ENCODE measurements at places on chromosomes 7 and 10.
A peak's percentile ranks its signal among the peaks of the same experiment; 100 is the strongest.

DNA sequence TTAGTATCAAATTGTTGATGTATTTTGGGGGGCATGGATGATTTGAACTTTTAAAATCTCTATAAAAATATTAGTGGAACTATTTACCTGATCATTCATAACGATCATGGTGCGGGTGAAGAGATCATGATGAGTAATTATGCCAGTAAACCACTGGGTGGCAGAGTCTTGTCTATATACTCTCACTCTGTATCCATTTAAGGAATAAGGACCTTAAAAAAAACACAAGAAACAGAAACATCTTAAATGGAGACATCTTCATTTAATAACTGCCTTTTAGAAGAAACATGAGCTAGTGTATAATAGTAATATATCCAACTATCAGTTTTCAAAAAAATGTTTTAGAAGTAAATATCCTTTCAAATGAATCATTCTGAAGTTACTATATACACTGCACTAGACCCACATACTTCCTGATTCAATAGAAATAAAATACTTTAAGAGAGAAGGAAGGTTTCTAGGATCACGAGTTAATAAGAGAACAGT, 84.0 kb downstream of the NRBF2 start:
- no peak for DNase-seq

DNA sequence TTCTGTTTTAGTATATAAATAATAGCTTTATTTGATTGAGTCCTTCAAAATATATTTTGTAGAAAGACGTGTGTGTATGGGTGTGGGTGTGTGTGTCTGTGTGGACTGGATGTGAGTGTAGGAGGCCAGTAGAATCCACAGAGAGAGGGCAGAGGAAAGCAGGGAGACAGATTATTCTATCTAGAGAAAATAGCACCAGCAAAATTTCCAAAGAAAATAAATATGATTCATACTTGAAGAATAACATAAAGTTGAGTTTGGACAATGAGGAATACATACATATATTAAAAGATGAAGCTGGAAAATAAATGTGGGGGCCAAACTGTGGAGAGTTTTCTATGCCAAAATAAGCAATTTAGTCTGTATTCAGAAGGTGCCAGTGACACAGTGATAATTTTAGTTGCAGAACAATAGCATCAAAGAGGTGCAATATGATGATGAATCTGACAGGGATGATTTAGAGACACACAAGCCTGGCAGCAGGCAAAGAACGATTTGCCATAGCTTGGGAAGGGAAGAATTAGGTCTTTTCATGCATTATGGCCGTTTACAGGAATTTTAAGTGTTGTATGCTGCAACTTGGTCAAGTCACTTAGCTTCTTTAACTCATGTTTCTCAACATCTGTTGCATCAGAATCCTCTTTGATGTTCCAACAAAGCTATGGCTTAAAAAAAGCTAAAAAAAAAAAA, 121.3 kb downstream of the SEMA3A start:
- DNase-seq = no peak

DNA sequence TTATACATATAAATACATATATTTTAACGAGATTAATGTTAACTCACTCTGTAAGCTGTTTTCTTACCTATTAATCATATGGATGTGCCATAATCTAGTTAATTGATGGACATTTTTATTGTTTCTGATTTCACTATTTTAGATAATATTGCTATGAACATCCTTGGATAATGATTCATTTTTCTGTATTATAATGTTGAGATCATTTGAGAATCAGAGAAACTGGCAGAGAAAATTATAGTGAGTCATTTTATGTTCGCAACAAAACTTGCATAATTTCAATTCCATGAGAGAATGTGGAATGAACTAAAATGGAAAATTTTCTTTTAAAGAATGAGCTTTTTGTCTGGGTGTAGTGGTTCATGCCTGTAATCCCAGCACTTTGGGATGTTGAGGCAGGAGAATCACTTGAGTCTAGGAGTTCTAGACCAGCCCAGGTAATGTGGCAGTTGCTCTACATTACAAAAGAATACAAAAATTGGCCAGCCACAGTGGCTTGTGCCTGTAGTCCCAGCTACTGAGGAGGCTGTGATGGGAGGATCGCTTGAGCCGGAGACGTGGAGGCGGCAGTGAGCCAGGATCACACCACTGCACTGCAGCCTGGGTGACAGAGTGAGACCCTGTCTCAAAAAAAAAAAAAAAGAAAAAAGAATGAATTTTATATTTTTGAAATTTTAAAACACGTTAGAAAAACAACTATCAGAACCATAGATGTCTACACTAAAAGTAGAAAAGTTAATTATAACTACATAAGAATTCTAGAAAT, 40.5 kb downstream of the PAPSS2 start:
- DNase-seq = no peak

DNA sequence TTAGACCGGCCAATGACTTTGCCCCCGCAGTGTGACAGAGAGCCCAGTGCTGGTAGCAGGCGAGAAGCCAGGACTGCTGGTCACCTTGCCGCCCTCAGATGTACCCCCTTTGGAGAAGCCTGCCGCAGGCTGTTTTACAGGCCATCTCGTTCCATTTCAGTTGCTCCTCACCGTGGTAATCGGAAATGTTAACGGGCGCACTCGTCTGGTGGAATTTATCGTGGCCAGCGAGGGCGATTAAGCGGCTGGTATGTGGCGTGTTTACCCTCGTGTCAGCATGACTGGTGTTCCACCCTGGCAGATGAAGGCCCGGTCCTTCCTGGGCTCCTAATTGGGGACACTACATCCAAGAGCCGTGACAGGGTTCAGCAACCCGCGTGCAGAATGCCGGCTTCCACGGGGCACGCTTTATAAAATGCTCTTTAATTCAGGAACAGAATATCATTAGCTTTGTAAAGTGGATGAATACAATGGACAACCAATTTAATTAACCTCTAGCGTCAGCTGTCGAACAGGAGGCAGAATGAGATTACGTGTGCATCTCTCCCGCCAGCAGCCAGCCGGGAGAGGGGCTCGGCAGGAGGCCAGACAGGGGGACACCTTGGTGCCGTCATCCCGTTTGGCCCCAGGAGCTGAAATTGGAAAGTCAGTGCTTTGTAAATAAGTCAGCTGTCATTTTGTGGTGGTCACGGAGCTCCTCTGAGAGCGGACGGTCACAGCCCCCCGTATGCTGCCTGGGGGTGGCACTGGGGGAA, 108.3 kb downstream of the NKX6-2 start:
- DNase-seq = peak; percentile 56

DNA sequence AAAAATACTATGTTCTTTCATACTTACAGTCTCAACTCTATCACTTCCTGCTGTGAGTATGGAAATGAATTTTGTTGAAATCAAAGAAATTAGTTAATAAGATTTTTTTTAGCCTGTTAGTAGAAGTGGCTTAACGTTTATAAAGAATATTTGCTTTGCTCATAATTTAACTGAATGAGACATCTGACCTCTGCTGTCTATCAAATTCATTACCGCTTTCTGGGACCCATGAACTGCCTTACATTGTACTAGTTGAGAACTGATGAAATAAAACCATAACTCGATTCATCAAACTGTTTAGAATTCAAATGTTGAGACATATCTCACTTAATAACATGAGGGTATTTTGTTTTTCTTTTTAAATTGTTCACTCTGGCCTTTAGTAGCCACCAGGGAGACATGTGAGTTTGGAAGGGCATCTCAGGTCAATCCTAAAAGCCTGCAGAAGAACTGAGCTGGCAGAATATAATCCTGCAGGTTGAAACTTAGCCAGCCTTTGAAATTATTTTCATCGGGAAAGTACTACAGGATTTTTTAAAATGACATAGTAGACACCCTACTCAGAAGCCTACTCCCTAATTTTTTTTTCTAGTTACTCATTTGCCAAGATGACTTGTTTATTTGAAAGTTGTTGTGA, 78.7 kb downstream of the KIAA1217 start:
- no peak for DNase-seq

DNA sequence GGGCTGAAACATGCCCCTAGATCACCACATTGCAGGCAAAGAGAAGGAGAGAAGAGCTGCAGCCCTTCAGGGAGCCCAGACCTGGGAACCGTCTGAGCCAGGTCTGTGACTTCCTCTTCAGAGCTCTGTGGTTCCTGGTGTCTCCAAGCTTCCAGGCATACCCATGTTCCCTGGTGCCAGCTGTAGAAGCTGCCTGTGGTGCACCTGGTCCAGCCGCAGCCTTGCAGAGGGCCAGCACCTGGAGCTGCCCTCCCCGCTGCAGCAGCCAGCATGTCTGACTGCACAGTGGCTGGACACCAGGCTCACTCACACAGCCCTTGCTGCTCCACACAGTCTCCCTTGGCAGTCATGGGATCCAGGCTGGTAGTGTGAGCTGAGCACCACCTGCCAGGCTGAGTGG, 33.6 kb downstream of the C7orf25 start:
- DNase-seq = no peak

DNA sequence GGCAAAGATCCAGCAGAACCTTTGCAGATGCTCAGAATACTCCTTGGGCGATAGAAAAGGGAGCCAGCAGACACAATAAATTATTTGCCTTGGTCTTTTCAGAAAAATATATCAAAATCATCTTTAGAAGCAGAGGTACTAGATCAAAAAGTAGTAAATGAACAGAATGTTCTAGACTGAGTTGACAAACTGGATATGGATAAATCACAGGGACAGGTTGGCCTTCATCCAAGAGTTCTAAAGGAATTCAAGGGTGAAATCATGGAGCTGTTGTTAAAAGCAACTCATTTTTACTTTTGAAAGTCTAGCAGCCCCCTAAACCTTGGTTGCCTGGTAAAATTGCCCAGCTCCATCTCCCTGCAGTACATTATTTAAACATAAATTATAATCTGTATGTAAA, 99.1 kb downstream of the PLCE1 start:
- no peak for DNase-seq

- no peak for DNase-seq
Measured at GRCh38 chr7:80236681-80237080, 102.0 kb downstream of the GNAI1 start.

DNA sequence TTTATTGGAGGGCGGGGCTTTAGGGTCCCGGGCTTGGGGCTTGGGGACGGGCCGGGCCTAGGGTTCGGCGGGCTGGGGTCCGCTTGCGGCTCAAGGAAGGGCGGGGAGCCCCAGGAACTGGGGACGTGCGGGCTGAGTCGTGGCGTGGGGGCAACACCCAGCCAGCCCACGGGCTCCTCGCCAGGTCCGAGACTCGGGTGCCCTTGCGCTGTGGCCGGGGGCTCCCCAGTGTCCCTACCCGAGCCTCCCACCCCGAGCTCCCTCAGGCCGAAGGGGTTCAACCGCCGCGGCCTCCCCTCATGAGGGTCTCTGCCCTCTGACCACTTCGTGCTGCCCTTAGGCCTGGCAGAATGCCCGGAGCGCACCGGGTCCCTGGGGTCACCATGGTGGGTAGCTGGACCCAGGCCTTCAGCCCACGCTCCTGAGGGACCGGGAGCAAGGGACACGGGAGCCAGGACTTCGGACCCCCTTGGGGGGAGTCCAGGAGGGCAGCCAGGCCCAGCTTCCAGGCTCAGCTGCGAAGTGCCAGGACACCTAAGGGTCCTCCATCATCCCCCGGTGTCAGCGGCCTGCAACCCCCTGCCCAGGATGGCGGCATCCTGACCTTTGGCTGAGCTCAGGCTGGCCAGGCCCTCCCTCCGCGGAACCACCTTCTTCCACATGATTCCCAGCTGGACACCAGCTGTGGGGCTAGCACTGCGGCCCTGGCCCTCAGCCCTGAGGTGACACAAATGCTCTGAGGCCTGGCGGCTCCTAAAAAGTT, 524 bp upstream of the FUOM start:
- no peak for DNase-seq

GRCh38 chr7:132246591-132246990, 329.7 kb downstream of the PLXNA4 start:
- no peak for DNase-seq

DNA sequence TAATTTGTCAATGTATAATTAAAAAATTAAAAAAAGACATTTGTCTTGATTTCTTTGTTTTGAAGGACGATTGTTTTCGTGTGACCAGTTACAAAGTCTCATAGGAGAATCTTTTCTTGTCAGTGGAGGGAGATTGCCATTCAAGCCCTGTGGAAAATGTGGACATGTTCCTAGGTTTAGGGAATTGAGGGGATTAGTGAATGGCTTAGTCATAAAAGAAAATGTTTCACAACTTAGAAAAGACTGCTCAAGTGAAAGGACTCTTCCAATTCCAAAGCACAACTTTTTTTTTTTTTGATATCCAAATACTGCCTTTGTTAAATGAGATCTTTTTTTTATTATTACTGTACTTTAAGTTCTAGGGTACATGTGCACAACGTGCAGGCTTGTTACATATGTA, 140.7 kb upstream of the HABP2 start:
- DNase-seq = no peak

GRCh38 chr10:107213861-107214260, 49.4 kb upstream of the SORCS1 start:
- DNase-seq = no peak

GRCh38 chr10:130790339-130790738, 521.2 kb downstream of the TCERG1L start:
- DNase-seq = no peak

DNA sequence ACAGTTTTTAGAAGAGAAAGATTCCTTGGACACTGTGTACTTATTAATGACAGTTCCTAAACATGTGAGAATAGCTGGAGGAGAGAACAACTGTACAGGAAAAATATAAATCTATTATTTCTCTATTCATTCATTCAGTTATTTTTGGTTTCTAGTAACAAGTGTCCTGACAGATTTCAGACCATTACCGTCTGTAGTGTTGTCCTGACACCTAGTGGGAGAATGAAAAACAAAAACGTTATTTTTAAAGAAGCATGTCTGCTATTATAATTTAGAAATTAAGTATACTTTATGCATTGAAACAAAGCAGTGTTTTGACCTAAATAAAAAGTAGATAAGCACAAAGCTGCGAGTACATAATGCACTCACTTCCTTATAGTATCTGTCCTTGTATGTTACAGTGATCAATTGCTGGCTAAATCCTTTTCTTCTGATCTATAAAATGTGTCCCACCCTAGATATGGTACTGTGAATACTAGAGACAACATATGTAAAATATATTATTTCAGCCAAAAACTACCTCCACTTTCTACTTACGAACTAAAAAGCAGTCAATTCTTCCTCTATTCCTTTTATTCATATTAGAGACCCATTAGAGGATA, 575.6 kb downstream of the ARL4A start:
- DNase-seq = no peak

DNA sequence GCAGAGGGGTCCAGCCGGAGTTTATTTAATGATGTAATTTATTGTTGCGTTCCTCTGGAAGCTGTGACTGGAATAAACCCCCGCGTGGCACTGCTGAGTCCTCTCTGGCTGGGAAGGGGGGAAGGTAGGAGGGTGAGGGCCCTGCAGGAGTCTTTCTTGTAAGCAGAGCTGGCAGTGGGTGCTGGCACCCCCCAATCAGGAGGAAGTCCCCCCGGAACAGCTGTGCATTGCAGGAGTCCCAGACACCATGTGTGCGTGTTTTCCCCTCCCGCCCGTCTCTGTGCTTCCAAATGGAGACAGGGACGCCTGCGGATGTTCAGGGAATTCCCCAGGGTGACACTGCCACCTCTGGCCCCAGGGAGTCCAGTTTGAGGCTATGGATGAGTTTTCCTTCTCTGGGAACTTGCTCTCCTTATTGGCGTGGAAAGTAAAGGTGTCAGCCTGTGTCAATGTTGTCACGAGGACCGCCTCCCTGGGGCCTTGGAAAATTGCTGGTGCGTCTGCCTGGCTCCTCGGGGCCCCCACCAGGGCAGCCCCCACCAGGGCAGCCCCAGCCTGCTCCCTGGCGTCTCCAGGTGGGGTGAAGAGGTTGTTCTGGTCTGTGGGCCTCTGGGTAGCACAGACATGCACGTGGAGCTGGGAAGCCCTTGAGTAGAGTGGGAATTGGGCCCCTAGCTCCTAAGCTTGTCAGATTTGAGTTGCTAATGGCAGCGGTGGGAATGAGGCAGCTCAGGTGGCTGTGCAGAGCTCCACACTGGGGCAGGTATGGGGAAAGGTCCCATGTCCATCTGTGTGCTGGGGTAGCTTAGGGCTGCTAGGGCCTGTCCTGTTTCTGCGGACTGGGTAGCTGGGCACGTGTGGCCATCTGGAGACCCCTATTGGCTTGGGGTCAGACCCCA, 2.7 kb downstream of the FZD9 start:
- DNase-seq = no peak
